ENCODE measurements at places on chromosomes 12 and 14.

- no peak for DNase-seq
Measured at GRCh38 chr12:74394647-74395046, 143.0 kb upstream of the ATXN7L3B start.

GRCh38 chr14:71115821-71116567 lies 208.7 kb downstream of the PCNX1 start:
- no peak for DNase-seq

DNA sequence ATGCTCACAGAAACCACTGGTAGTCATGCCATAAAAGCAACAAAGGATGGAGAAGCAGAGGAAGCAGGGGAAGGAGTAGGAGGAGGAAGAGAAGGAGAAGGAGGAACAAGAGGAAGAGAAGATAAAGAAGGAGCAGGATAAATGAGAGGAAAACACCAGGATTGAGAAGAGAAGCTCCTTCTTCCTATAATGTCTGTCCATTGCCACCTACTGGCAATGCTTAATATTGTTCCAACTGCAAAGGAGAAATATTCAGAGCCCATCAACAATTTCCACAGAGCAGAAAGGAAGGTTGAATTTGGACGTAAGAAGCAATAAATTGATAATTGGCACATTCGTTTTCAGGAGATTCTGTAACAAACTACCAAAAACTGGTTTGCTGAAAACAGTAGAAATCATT lies 898.4 kb downstream of the SLC16A7 start:
- peak; percentile 42 for DNase-seq

- DNase-seq: no peak
Measured at GRCh38 chr12:111471236-111471635, 65.5 kb downstream of the SH2B3 start.

- DNase-seq: no peak
Measured at GRCh38 chr12:49882248-49882850, 21.4 kb downstream of the FAIM2 start.

- DNase-seq: no peak
Measured at GRCh38 chr12:94308612-94309011, 151.1 kb downstream of the CEP83 start.

GRCh38 chr12:5997260-5997659 lies 52.2 kb upstream of the ANO2 start:
- no peak for DNase-seq

DNA sequence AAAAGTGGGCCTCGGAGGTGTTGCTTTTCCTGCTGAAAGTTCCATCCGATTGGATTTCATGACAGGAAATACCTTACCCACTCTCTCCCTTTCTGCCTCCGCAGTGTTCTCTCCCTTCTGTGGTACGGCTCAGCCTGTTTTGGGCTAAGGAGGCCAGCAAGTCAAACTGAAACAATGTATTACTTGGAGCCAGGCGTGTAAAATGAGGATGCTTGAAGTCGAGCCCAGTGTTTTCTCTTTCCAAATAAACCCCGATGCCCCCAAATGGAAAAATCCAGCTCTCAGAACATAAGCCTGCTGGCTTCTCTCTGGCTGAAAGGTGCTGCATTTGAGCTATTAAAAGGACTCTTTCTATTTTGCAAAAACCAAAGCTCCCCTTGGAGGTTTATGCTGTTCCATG lies 124.7 kb downstream of the ZNF664 start:
- no peak for DNase-seq

- DNase-seq: no peak
Measured at GRCh38 chr14:102450206-102451063, 59.1 kb downstream of the ANKRD9 start.

DNA sequence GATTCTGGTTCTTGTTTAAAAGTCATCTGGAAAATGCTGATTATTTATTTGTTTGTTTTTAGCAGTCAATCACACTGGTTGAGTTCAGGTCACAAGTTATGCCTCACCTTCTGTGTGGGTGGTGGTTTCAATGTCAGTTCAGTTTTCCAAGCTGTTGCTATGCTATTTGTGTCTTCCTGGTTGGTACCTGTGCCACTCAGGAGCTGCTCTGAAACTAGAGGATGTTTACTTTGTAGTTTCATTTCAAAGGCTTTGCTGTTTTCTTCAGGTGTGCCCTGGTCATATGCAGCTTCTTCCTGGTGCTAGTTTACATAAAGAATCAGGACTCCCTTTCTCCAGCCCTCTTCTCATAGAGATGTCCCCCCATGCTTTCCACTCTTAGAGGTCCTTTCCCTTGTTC lies 75.7 kb upstream of the PPP4R3A start:
- no peak for DNase-seq

- DNase-seq: peak; percentile 74
Measured at GRCh38 chr12:47837190-47838171, 17.8 kb upstream of the HDAC7 start.

GRCh38 chr14:94584591-94585280 lies 3.5 kb downstream of the SERPINA5 start:
- DNase-seq: no peak

- peak; percentile 74 for DNase-seq
Measured at GRCh38 chr12:45543887-45544286, 185.6 kb upstream of the ARID2 start.

- DNase-seq: no peak
Measured at GRCh38 chr12:131314524-131315090, 360.9 kb downstream of the ADGRD1 start.

GRCh38 chr12:69417741-69418167 lies 52.4 kb upstream of the FRS2 start:
- DNase-seq: no peak

- no peak for DNase-seq
Measured at GRCh38 chr14:89958966-89959365, 3.2 kb downstream of the TDP1 start.

DNA sequence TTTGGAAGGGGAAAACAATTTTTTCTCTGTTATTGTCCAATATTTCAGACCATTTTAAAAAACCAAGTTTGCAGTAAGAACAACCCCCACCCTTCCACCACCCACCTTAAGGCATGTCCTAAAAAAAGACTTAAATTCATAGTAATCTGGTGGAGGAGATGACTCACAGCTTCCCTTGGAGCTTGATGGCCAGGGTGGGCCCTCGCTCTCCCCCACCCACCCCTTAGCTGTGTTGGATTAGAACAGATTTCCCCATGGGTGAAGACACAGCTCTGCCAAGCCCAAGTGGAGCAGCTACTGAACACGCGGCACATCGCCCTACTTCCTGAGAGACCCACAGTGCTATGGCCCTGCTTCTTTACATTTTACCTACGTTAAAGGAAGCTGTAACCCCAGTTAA lies 140.3 kb downstream of the GCH1 start:
- DNase-seq: no peak

DNA sequence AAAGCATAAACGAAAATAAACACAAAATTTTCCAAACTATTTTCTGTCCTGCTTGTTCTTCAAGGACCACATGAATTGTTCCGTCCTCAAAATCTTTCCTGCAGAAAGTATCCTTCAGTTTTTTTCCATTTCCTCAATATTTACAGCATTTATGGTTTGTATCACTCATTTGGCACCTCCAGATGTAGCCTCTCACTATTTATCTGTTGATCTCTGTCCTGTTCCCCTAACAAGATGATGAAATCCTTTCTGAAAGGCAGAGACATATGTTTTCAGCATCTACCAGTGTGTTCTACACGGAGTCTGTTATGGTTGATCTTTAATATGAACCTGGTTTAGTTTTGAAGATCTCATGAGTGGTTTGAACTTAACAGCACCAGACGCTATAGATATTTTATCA lies 490.2 kb downstream of the NELL2 start:
- no peak for DNase-seq

- peak; percentile 72 for DNase-seq
Measured at GRCh38 chr12:5003025-5003666, 40.5 kb upstream of the KCNA5 start.

- DNase-seq: no peak
Measured at GRCh38 chr14:68633131-68633991, 159.5 kb downstream of the ZFP36L1 start.

- peak; percentile 47 for DNase-seq
Measured at GRCh38 chr12:95118138-95118787, 44.8 kb upstream of the NR2C1 start.

GRCh38 chr14:94644102-94644535 lies 31.9 kb downstream of the SERPINA3 start:
- DNase-seq: no peak

- DNase-seq: no peak
Measured at GRCh38 chr14:25122211-25122610, 72.3 kb upstream of the STXBP6 start.

DNA sequence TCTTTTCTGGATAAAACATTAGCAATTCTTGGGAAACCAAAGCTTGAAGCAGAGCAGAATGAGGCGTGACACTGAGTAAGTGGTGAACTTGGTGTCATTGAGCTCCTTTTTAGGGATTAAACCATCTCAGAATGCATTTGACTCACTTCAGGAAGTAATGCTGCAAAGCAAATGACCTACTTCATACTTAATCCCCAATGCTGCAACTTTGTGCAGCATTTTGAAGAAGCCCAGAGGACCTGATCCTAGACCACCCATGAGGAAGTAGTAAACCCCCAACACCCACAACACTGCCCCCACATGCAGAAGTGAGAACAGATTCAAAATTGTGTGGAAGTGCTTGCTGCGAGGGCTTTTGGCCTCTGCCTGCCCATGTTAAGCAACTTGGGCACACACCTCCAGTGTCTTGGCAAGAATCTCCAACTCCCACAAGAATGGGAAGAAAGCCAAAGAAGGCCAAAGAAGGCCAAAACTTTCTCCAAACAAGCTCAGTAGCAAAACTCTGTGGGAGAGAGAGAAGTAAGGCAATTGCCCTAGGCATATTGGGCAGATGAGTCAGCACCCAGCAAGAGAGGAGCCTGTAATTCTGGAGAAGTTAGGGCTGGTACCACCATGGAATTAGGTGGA lies 69.2 kb upstream of the ETV6 start:
- DNase-seq: peak; percentile 3

- peak; percentile 5 for DNase-seq
Measured at GRCh38 chr12:66942741-66943465, 264.0 kb upstream of the GRIP1 start.

GRCh38 chr12:31589904-31590641 lies 863 bp downstream of the DENND5B start:
- DNase-seq: peak; percentile 79

- peak; percentile 40 for DNase-seq
Measured at GRCh38 chr12:6199531-6200255, 507 bp upstream of the CD9 start.

DNA sequence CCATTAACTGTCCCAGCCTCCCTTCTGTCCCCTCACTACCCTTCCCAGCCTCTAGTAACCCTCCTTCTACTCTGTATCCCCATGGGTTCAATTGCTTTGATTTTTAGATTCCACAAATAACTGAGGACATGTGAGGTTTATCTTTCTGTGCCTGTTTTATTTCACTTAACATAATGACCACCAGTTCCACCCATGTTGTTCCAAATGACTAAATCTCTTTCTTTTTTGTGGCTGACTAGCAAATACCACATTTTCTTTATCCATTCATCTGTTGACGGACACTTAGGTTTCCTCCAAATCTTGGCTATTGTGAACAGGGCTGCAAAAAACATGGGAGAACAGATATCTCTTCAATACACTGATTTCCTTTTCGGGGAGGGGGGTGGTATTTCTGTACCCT lies 65.7 kb downstream of the PRKD1 start:
- DNase-seq: no peak

DNA sequence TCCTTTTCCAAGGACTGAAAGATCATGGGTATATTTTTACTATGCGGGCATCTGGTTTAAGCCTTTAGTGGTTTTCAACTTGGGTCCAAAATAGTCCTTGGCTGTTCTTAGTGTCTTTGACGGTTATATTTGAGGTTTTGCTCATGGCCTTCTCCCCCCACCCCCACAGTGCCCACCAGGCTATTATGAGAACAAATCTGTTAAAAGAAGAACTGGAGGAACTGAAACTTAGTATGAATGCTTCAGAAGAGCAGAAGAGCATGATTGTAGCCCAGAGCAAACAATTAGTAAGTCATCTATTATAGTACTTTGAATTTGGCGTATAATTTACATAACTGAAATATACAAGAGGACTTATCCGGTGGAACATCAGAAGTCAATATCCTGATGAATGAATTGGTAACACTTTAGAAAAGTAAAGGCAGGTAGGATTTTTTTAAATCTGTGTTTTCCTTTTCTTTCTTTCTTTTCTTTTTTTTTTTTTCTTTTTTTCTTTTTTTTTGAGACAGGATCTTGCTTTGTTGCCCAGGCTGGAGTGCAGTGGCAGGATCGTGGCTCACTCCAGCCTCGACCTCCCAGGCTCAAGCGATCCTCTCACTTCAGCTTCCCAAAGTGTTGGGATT lies 71.8 kb upstream of the BCAT1 start:
- DNase-seq: no peak
